ENCODE measurements at places on chromosomes 2 and 18. TPM values are rescaled to one million over a fixed set of nuclear protein-coding genes. Genes with fewer than 3 reads are reported as not detected.

MOGAT1 gene
- not detected for total RNA-seq

C2orf80 gene
- total RNA-seq: not detected

CRACDL gene
- 15.8 TPM for total RNA-seq

BOK gene
- 84.2 TPM for total RNA-seq

MC2R gene
- not detected for total RNA-seq

SNED1 gene
- 49.6 TPM for total RNA-seq

GRCh38 chr2:134491771-134492441 is 226.9 kb downstream of the TMEM163 start:
- H3K4me3 ChIP-seq: no peak overlapping the region
- no peaks in the 10 kb centered on the region for H3K36me3 ChIP-seq
- no peak for DNase-seq
- H3K27ac ChIP-seq: no peak overlapping the region
- peaks cover 6% of the 10 kb centered on the region for H3K27me3 ChIP-seq

DNA sequence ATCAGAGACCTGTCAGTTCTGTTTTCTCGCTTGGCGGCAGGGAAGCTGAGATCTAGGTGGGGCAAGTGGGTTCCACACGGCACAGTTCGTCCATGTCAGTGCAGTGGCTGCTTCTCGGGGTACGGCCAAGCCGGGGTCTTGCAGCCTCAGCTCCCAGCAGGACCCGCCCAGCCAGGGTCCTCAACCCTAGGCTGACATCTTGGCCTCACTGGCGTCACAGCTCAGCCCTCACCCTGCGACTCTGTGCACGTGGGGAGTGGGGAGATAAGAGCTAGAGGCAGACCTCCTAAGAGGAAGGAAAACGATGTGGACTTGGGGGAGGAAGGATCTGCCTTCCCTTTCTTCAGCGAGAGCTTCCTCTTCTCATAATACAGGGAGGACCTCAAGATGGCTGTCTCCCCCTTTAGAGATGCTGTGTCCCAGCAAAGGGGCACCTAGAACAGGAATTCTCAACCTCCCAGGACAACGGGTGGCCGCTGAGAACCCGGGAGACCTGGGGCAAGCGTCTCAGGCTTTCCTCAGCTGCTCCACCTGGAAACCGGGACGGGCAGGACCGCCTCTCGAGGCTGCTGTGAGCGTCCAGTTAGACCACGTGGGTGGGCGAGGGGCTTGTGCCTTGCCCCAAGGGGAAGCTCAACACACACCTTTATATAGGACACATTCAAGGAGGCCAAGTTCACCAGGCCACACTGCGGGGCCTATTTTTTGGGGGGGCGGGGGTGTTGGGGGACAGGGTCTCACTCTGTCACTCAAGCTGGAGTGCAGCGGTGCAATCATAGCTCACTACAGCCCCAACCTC is 23.5 kb upstream of the KLF11 start:
- H3K4me1 ChIP-seq: no peaks in the 10 kb centered on the region
- no peaks in the 10 kb centered on the region for H3K36me3 ChIP-seq
- H3K4me3 ChIP-seq: no peak overlapping the region
- H3K27ac ChIP-seq: no peak overlapping the region
- H3K27me3 ChIP-seq: no peaks in the 10 kb centered on the region

- H3K36me3 ChIP-seq: no peaks in the 10 kb centered on the region
- no peak for DNase-seq
- H3K27ac ChIP-seq: no peak overlapping the region
- H3K27me3 ChIP-seq: no peaks in the 10 kb centered on the region
These were observed 45.7 kb upstream of the MYCN start for GRCh38 chr2:15894481-15895144.

GRCh38 chr2:8675543-8675942 is 6.3 kb upstream of the ID2 start:
- peaks cover 40% of the 10 kb centered on the region for H3K4me1 ChIP-seq
- H3K4me3 ChIP-seq: no peak overlapping the region
- peak overlapping the region; percentile 97 for H3K27ac ChIP-seq
- DNase-seq: no peak
- no peaks in the 10 kb centered on the region for H3K36me3 ChIP-seq

GRCh38 chr2:43218155-43218701 is 8.2 kb downstream of the ZFP36L2 start:
- no peaks in the 10 kb centered on the region for H3K36me3 ChIP-seq
- no peak overlapping the region for H3K4me3 ChIP-seq
- no peaks in the 10 kb centered on the region for H3K27me3 ChIP-seq
- peaks cover 54% of the 10 kb centered on the region for H3K4me1 ChIP-seq
- peak overlapping the region; percentile 100 for H3K27ac ChIP-seq

GRCh38 chr2:56583796-56584315 is 400.1 kb downstream of the CCDC85A start:
- H3K4me3 ChIP-seq: no peak overlapping the region
- no peak overlapping the region for H3K27ac ChIP-seq
- no peak for DNase-seq
- H3K27me3 ChIP-seq: no peaks in the 10 kb centered on the region
- H3K36me3 ChIP-seq: no peaks in the 10 kb centered on the region

- no peaks in the 10 kb centered on the region for H3K4me1 ChIP-seq
- H3K27ac ChIP-seq: no peak overlapping the region
- H3K36me3 ChIP-seq: no peaks in the 10 kb centered on the region
- H3K27me3 ChIP-seq: no peaks in the 10 kb centered on the region
These were observed 178.7 kb downstream of the SRBD1 start for GRCh38 chr2:45432406-45432805.

- H3K4me3 ChIP-seq: no peak overlapping the region
- H3K36me3 ChIP-seq: no peaks in the 10 kb centered on the region
- H3K27me3 ChIP-seq: no peaks in the 10 kb centered on the region
- no peak overlapping the region for H3K27ac ChIP-seq
- no peak for DNase-seq
- H3K4me1 ChIP-seq: no peaks in the 10 kb centered on the region
These were observed 154.9 kb upstream of the SMIM21 start for GRCh38 chr18:75582406-75582821.

GRCh38 chr18:25097057-25097456 is 254.9 kb downstream of the ZNF521 start:
- no peak for DNase-seq
- no peak overlapping the region for H3K27ac ChIP-seq
- H3K4me1 ChIP-seq: no peaks in the 10 kb centered on the region
- H3K4me3 ChIP-seq: no peak overlapping the region
- H3K36me3 ChIP-seq: no peaks in the 10 kb centered on the region

DNA sequence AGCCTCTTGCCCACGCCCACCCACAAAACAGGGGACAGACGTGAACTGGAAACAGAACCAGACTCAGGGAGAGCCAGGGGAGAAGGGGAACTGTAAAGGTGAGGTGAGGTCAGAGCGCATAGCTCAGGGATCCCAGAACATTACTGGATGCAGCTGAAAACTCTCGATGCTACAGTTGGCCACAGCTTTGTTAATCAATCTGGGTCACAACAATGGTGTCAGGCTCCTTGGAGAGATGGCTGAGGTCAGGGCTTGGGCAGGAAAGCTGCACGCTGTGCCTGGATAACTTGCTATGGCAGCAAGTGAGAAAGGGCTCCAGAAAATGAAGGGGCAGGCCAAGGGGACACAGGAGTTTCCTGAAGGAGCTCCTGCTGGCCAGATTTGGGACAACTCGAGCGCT is 263.3 kb downstream of the TFCP2L1 start:
- H3K4me3 ChIP-seq: no peak overlapping the region
- no peaks in the 10 kb centered on the region for H3K27me3 ChIP-seq
- no peaks in the 10 kb centered on the region for H3K4me1 ChIP-seq
- DNase-seq: no peak
- H3K27ac ChIP-seq: no peak overlapping the region

DNA sequence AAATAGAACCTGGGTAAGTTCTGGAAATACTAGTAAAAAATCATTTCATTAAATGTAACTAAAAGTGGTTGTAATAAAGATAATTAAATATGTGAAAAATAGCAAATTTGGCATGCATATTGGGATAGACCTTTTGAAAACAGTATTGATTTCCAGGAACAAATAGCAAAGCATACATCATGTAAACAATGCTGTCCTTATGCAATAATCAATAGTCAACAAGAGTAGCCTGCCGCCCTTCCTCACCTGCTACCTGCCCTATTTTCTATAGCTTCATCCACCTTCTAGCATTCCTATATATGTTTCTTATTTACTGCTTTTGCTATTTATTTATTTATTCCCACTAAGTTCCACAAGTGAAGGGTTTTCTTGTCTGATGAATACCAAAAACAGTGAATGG is 35.1 kb upstream of the KYNU start:
- no peaks in the 10 kb centered on the region for H3K27me3 ChIP-seq
- H3K27ac ChIP-seq: no peak overlapping the region
- H3K4me3 ChIP-seq: no peak overlapping the region
- no peaks in the 10 kb centered on the region for H3K4me1 ChIP-seq
- DNase-seq: no peak
- no peaks in the 10 kb centered on the region for H3K36me3 ChIP-seq

GRCh38 chr2:232236200-232236599 is 142.4 kb upstream of the ALPP start:
- H3K4me3 ChIP-seq: no peak overlapping the region
- H3K27ac ChIP-seq: no peak overlapping the region
- no peaks in the 10 kb centered on the region for H3K27me3 ChIP-seq
- H3K4me1 ChIP-seq: peaks cover 18% of the 10 kb centered on the region
- no peak for DNase-seq

DNA sequence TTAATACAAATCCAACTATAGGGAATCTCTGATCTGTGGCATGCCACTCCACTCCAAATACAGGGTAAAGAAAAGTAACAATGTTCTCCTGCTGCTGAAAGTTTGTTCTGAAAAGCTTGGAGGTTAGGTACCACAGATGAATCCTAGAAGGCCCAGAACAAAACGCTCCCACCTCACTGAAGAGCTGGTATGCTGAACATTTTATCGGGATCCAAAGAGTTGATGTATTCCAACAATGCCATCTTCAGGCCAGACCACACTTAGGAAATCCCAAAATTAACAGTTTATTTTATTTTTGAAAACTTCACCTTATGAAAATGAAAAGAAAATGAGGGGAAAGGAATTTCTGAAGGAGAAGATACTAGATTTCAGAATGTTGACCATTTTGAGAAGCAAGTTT is 145.1 kb upstream of the CDH19 start:
- no peaks in the 10 kb centered on the region for H3K36me3 ChIP-seq
- no peak overlapping the region for H3K4me3 ChIP-seq
- no peak for DNase-seq
- H3K27ac ChIP-seq: no peak overlapping the region

DNA sequence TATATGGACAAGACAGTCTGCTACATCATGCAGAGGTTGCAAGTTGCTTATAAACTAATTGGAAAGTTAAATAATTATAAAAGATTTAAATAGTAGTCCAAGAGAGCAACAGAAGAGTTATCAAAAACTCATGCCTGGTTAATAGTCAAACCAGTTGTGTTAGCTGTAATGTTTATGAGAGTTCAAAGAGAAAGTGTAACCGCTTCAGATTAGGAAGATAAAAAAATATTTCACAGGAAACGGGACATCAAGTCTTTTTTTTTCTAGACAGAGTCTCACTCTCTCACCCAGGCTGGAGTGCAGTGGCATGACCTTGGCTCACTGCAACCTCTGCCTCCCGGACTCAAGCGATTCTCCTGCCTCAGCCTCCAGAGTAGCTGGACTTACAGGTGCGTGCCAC is 34.6 kb upstream of the RNF125 start:
- H3K36me3 ChIP-seq: no peaks in the 10 kb centered on the region
- H3K4me1 ChIP-seq: peaks cover 3% of the 10 kb centered on the region
- DNase-seq: no peak
- H3K27ac ChIP-seq: no peak overlapping the region
- H3K4me3 ChIP-seq: no peak overlapping the region

- no peak overlapping the region for H3K4me3 ChIP-seq
- DNase-seq: no peak
- no peak overlapping the region for H3K27ac ChIP-seq
- H3K4me1 ChIP-seq: no peaks in the 10 kb centered on the region
These were observed 195.1 kb downstream of the TXNL1 start for GRCh38 chr18:56443166-56443907.

DNA sequence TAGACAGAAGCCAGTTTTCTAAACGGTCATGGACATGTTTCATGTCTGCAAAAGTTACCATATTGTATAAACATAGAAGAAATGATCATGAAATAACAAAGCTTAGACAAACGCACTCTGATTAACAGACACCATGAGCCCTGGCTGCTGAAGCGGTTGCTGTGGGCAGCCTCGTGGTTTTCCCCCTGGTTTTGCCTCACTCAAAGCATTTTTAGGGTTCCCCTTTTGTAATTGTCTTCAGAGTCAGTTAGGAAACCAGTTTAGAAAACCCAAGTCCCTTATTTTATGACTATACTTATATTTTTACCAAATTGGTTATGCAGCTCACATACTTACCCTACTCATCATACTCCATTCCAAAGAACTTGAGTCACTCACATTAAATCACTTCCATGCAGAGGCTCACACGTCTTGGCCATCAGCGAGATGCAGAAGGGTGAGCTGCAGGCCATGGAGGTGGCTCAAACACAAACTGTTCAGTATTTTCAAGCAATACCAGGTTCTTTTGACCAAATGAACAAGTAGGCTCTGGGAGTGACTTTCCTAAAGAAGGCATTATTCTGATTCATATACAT is 105.6 kb upstream of the SALL3 start:
- no peaks in the 10 kb centered on the region for H3K4me1 ChIP-seq
- no peaks in the 10 kb centered on the region for H3K27me3 ChIP-seq
- H3K27ac ChIP-seq: no peak overlapping the region
- DNase-seq: no peak
- no peak overlapping the region for H3K4me3 ChIP-seq
- no peaks in the 10 kb centered on the region for H3K36me3 ChIP-seq

- no peak overlapping the region for H3K27ac ChIP-seq
- H3K4me1 ChIP-seq: no peaks in the 10 kb centered on the region
- DNase-seq: no peak
- no peak overlapping the region for H3K4me3 ChIP-seq
- H3K36me3 ChIP-seq: no peaks in the 10 kb centered on the region
These were observed 12.4 kb upstream of the TRIB2 start for GRCh38 chr2:12704378-12704777.

DNA sequence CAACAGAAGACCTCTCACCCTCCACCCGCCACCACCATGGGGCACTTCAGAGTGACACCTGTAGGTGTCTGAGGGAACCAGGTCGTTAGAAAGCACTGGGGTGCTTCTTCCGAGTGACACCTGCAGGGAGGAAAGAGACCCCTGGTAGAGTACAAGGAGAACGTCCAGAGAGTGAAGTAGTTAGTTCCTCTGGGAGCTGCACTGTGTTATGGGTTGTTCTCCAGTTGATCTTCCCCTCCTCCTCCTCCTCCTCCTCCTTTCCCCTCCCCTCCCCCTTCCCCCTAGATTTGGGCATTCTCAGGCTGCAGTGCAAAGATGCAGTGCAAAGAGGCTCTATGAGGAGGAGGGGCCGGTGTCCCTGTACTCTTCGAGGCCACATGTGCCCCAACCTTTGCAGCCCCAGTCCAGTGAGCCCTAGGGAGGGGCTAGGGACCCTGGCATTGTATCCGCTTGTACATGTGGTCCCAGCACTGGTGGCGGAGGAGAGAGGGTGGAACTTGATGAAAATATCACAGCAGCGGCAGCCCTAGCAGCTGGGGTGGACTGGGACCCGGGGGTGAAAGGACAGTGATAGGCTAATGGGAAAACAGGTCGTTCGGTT is 850 bp downstream of the DNAJB2 start:
- no peaks in the 10 kb centered on the region for H3K27me3 ChIP-seq
- peak overlapping the region; percentile 98 for H3K27ac ChIP-seq
- H3K4me3 ChIP-seq: peak overlapping the region; percentile 61
